ENCODE measurements at places on chromosomes 7 and 10.

GRCh38 chr10:22159979-22160378 lies 57.8 kb downstream of the EBLN1 start:
- DNase-seq: no peak

- DNase-seq: no peak
Measured at GRCh38 chr10:113709221-113709838, 29.6 kb downstream of the CASP7 start.

DNA sequence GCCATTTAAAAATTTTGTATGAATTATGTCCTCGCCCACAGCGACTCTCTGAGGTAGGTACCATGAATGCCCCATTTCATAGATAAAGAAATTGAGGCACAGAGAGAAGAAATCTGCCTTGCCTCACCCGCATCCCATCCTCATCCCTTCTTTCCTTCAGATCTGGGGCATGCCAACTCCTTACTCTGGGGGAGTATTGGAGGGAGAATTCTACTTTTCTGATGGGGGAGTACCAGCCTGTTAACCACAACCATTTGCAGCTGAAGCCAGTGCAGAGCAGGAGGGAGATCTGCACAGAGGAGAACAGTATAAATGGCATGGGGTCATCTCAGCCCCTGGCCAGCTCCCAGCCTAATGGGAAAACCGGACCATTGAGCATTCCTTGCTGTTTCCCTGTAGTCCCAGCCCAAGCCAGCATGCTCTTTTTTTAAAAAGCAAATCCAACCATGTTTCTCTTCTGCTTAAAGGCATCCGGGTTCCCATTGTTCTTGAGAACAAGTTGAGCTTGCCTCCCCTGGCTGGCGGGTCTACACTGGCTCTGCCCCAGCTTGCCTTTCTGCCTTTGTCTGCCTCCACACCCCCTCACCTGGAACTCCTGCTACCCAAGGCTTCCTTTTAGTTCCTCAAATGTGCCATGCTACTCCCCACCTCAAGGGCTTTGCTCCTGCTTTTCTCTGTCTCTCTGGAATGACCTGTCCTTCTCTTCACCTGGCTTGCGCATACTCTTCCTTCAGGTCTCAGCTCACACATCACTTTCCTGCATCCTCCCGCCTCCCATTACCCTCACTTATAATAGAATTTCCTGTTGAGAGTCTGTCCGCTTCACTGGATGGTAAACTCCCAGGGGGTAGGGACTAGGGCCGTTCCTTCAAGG lies 8.8 kb upstream of the ZNF503 start:
- DNase-seq: no peak

DNA sequence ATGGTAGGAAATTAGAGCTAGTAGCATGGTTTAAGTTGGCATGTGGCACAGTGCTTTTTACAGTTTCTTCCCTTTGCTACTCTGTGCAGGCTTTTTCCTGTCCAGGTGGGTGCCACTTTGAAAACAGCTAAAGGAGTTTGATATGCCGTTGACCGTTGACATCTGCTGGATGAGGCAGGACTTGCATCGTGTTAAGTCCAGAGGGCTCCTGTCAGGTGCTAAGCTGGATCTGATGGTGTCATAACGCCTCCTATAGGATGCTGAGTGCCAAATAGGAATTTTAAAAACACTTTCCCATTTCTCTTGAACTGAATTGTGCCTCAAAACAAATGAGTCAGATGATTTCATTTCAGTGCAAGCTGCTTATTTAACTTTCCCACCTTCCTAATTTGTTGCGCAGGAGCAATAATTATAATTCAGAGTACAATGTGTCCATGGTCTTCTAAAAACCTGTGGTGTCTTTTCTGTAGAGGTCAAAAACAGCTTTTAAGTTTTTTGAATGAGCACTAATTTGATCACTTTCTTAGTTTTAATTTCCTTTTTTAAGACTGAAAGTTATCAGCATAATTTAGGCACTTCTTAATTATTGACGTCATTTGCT lies 178.3 kb downstream of the CDCA7L start:
- peak; percentile 93 for DNase-seq

- no peak for DNase-seq
Measured at GRCh38 chr10:127921753-127922145, 14.8 kb downstream of the PTPRE start.

GRCh38 chr10:50614444-50615137 lies 9.2 kb downstream of the SGMS1 start:
- peak; percentile 17 for DNase-seq

DNA sequence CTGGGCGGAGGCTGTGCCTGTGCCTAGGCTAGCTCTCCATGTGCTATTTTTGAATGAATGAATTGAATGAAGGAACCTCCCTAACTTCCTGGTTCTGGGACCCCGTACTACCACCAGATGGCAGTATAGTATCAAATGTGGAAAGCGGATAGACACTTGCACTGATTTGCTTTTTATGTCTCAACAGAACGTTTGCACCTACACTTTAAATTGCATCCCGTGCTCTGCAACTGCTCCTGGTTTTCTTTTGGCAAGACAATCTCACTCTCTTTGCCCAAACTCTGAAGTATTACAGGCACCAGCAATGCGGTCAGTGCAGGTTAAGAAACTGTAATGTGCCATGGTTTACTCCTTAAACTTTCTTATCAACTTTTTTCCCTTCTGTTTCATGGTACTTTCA lies 6.5 kb downstream of the FZD8 start:
- DNase-seq: peak; percentile 58

DNA sequence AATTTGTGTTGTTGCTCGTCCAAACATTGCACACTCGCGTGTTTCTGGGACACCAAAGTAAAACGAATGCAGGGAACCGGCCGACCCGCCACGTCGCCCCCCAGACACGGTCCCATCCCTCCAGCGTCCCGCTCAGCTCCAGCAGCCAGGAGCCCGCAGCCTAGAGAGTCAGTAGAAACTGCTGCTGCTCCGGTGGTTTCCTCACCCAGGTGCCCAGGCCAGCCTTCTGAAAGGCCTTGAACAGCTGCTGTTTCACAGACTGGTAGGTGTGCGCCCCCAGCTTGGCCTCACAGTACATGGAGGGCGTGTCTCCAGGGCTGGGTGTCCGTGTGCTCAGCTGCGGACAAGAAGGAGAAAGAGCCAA lies 126.8 kb downstream of the WDR37 start:
- DNase-seq: no peak

DNA sequence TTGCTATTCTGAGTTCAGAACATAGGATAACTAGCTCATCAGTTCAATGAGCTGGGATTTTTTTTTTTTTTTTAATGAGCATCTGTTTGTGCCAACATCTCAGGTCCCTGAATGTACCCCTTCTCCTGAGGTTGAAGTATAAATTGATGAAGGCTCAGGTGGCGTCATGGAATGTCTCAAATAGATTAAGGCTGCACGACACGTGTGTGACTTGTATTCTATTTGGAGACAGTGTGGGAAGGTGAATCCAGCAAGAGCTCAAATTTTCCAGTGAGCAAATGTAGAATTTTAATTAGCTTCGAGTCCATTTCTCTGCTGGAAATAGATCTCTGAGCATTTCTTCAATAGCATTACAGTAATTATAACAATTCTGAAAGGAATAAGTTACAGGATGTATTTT lies 37.2 kb upstream of the JCAD start:
- DNase-seq: no peak

- DNase-seq: peak; percentile 46
Measured at GRCh38 chr7:108452707-108453106, 3.5 kb downstream of the NRCAM start.

GRCh38 chr7:77727936-77728701 lies 31.9 kb downstream of the RSBN1L start:
- no peak for DNase-seq

DNA sequence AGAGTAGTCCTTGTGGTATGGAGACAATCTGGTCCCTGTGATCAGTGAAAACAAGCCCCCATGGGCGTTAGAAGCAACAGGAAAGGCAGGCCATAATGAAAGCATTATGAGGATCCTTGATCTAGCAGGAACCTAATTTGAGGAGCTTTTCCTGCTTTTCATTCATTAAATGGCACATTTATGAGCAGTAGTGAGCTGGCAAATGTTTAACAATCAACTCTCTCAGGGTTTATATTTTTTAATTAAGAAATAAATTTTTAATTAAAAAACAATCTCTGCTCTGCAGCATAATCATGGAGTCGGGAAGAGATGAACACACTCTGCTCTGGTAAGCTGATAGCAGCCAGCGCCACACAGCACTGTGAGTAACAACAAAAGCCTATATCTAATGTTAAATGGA lies 11.3 kb upstream of the NEBL start:
- no peak for DNase-seq

DNA sequence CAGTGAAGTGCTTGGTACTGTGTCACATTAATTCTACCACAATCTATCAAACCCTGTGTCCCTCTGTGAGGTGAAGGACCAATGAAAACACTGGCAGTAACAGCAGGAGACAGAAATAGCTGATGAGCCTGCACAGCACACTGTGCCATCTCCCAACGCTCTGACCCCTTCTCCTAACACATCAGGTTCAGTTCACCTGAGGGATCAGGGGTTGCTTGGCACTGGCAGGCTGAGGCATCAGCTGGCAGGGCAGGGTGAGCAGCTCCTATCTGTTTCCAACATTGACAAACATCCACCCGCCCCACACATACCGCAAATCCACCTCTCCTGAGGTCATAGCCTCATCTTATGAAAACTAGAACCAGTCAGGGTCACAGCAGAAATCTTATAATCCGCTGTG lies 120.9 kb downstream of the ICA1 start:
- DNase-seq: no peak

DNA sequence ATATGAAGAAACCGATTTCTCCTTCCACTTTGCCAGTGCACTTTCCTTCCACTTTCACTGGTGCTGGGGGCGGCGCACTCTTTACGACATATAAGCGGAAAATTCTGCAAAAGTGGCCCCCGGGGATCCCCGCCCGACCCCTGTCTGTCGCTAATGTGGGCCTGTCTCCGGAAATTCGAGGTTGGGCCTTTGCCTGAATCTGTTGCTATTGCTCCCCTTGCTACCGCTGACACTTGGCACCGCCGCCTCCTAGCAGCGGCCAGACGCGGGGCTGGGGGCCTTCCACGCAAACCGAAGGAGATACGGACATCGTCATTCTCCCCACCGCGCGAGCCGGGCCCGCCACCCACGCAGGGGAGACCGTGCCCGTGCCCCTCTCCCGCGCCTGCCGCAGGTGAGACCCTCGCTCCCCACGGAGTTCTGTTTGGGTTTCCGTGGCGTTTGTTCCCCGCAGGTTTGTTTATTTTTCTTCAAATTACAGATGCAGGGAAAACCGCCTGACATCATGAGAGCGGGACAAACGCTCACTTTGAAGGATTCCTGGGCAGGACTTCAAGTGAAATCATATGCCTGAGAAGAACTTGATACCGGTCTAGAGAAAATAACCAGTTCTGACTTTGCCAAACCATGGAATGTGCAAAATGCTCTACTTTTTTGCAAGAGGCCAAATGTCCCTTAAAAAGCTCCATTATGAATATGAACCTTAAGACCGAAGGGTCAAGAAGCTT lies 5.0 kb downstream of the TWIST1 start:
- no peak for DNase-seq

GRCh38 chr10:36265741-36266140 lies 623.6 kb upstream of the FZD8 start:
- DNase-seq: no peak

DNA sequence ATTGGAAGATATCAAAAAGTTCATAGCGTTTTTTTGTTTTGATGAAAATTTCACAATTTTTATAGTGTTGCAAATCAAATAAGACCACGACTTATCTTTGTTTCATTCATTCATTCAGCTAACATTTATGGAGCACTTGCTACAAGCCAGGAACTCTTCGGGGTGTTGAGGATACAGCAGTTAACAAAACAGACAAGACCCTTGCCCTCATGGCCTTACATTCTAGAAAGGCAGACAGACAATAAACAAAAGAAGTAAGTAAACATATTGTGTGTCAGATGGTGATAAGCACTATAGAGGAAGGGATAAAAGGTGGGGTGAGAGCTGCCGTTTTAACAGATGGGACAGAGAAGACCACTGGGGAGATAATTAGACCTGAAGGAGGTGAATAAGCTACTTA lies 41.6 kb upstream of the GSAP start:
- DNase-seq: no peak

DNA sequence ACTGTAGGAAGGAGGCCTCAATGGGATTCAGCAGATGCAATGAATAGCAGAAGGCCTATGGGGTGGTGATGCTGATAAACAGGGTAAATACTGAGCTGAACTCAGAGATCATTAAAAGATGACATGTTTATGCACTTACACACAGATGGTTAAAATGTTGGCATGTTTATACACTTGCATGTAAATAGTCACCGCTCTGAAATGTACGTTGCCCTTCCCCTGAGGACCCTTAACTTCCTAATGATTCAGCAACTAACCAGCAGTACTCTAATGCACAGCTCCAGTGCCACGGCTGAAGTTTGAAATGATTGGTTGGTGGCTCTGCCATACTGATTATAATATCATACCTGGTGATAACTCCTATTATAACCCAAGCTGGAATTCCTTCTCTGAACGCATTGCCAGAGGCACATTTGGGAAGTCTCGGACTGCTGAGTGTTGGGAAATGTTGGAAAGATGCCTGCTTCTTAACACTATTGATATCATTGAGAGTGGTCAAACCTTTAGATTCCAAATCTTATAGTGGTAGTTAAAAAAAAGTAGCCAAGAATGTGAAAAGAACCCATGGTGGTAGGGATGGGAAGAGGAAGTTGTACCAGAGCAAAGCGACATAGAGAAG lies 3.7 kb upstream of the CAV1 start:
- no peak for DNase-seq

DNA sequence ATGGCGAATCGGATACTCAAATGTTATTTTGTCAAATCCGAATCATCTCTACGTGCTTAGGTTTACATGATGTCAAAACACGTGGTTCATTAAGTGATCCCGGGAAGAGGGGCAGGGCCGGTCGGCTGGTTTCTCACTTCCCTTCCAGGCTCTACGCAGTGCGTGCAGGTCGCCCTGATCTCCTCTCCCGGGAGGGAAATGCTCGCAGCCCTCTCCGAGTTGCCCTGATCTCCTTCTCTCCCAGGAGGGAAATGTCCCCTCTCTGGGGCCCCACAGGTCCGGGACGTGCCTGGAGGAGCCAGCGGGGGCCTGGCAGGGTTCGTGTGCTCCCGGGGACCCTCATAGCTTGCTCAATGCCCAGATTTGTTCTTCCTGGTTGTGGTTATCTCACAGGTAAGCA lies 202.7 kb downstream of the DNAJB6 start:
- no peak for DNase-seq

GRCh38 chr7:120441850-120442249 lies 168.9 kb downstream of the KCND2 start:
- DNase-seq: no peak

Measured in SW480 (cell line).